Endodermal cell (in vitro differentiated cells): ENCODE measurements at places on chromosomes 11 and 22.
A peak's percentile ranks its signal among the peaks of the same experiment; 100 is the strongest.

DNA sequence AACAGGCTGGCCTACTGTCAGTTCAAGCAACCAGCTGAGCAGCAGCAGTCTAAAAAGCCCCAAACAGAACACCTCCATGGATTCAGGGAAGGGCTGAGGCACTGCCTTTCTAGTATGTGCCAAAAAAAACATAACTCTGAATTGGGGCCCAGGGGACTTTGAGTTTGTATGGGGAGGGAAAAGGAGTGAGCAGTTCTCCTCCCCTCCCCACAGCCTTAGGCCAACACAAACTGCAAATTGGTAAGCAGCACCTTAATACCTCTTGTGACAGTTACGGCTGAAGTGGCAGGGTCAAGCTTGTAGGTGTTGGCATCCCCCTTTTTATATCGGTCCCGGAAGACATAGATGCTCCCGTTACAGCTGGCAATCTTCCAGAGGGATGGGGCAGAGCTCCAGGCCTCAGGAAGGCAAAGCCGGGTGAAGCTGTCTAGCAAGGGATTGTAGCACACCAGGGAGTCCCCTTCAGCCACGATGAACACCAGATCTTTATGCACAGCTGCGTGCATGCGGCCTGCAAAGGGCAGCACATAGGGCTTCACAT is 6.0 kb downstream of the KBTBD4 start:
- no peak for DNase-seq

GRCh38 chr11:8757047-8757446 is 74.5 kb downstream of the RPL27A start:
- DNase-seq = peak; percentile 29

- DNase-seq = no peak
Measured at GRCh38 chr11:117563556-117563955, 233.5 kb downstream of the DSCAML1 start.

DNA sequence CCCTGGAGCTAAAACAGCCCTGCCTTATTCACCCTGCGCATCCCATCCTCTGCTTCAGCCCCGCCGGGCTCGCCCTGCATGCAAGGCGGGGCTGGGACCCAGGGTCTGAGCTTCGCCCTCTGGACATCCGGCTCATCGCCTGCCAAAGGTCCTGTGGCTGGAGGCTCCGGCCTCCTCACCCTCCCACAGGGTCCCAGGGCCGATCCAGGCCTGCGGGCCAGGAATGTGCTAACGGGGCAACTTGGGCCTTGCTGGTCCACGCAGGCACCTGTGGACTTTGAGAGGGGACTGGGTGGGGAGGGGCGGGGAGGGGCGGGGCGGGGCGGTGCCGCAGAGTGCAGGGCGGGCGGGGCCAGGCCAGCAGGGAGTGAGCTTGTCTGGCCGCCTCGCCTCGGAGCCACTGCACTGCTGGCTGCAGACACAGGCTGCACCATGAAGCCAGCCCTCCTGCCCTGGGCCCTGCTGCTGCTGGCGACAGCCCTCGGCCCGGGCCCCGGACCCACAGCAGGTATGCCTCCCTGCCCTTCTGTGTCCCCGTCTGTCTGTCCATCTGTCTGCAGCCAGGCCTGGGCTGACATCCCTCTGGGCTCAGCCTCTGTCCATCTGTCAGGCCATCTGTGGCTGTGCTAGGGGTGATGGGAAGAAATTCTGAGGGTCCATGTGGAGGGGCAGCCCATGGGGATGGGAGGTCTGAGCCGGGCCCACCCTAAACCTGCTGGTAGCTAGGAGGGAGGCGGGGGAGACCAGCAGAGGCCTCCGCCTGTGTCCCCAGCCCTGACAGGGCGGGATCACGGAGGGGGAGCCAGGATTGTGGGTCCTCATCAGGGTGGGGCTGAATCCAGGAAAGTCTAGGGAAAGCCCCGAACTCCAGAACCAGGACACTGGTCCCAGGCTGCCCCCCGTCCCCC is at the start of gene SUSD2:
TSS of gene SUSD2 (plus strand) at position 400 of the 908 bp plus-strand sequence. CDS start at position 433, 33 bp downstream.
- peak; percentile 78 for DNase-seq

DNA sequence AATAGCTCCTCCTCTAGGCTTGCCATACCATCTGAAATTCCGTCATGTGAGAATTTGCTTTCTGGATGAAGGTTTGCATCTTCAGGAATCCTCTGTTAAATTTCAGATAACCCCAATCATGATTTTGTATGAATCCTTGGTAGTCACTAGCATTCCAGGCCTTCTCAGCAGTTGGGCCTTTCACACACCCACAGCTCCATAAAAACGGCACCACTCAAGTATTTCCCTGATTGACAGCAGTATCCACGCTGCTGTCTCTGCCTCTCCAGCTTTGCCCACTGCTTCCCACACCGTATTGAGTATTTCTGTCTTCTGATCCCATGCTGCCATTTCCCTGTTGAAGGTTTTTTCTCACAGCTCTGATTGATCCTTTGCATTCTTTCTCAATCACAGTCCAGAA is 208.7 kb upstream of the NCAM1 start:
- DNase-seq = no peak

GRCh38 chr11:124669193-124669592 is 4.3 kb downstream of the SIAE start:
- DNase-seq = peak; percentile 71

- no peak for DNase-seq
Measured at GRCh38 chr11:9020916-9021315, 17.1 kb upstream of the NRIP3 start.

DNA sequence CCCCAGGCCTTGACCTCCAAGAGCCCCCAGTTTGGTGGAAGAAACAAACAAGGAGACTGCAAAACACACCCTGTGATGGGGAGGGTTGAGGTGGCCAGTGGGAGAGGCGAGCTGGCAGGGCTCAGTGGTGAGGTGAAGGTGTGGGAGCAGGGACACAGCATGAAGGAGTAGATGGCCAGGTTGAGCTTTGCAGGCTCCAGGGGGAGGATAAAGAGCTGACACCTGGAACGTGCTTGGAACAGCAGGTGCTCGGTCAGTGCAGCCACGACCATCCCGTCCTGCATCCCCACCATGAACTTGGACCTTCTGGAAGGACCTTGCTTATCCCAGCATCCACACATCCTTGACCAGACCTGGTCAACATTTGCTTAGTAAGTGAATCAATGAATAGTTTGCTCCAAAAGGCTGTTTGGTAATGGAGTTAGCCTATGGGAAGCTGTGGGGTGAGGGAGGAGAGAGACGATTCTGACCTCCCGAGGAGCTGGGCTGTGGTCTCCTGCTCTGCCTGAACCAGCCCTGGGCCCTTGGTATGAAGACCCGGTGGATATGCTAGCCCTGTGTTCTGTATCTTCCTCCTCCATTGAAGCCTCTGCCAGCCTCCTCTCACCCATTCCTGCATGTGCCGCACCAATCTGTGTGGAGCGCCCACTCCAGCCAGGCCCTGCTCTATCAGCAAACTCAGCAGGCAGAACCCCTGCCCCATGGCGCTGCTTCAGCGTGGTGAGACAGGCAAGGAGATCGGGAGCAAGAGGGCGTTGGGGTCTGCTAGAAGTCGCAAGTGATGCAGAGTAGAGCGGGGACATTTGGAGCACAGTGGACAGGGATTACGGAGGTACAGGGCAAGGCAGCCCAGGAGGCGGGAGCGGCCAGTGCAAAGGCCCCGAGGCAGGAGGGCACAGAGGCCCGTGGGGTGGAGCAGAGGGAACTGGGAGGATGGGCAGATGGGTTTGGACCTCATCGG is 9.9 kb downstream of the LINC01488 start:
- no peak for DNase-seq

- no peak for DNase-seq
Measured at GRCh38 chr22:30266445-30267381, at the start of gene OSM. Gene OSM, minus strand, starts transcription at chr22:30266851. Its CDS starts 52 bp downstream, at chr22:30266799.

DNA sequence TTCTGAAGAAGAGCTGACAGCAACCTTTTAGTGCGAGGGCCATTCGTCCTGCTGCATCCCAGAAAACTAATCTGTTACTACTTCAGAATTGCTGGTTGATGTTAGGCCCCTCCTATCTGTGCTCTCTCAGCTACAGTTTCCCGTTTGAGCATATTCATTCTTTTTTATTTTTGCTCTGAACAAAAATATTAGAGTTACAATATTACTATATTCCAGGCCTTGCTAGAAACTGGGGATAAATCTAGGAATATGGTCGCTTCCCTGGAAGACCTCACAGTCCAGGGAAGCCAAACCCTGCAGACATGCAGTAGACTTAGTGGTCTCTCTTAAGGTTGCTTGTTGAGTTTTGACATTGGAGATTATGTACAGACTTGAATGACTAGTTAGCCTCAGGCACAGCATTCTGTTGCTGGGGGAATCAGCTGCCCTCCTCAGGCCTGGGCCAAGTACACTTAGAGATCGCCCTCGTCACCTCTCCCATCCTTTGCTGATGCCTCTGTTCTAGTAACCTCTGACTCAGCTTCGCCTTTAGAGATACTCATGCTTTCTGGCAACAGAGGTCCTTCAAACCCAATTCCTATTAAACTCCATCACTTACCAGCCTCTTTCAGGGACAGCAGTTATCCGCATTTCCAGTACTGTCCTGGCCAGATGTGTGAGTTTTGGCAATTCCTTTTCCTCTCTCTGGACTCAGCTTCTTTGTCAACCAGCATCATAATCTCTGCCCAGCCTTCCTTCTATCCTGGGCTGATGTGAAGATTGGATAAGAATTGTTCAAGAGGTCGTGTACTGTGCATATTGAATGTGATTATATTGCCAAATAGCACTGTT is 698 bp upstream of the ANAPC15 start:
- DNase-seq = no peak

- DNase-seq = no peak
Measured at GRCh38 chr22:29519996-29520395, 33.6 kb downstream of the THOC5 start.

DNA sequence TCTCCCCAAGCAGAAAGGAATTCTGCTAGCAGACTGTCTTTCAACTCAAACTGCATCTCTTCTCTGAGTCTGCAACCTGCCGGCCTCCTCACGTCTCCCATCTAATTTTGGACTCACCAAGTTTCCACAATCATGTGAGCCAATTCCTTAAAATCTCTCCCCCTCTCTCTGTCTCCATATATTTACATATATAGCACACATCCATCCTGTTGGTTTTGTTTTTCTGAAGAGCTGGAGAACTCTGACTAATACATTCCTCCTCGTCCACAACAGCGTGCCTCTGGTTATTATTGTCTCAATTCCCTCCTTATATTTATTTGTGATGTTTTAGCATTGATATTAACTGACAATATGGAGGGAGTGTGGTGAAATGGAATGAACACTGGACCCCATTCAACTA is 29.6 kb upstream of the FJX1 start:
- no peak for DNase-seq

DNA sequence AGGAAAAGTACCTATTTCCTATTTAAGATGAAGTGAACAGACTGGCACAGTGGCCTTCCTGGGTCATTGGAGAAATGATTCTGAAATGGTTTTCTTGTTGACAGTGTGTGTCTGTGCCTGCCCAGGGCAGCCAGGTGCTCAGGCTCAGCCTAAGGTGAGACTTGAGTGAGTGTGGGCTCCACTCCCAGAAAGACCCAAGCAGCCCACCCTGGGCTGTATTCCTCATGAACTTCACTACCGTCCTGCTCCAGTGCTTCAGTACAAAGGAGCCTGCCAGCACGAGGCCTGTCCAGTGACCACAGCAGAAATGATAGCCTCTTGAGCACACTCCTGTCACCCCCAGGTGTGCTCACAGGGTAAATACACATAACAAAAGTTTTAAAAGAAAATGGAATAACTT is 49.5 kb downstream of the GAB4 start:
- no peak for DNase-seq

DNA sequence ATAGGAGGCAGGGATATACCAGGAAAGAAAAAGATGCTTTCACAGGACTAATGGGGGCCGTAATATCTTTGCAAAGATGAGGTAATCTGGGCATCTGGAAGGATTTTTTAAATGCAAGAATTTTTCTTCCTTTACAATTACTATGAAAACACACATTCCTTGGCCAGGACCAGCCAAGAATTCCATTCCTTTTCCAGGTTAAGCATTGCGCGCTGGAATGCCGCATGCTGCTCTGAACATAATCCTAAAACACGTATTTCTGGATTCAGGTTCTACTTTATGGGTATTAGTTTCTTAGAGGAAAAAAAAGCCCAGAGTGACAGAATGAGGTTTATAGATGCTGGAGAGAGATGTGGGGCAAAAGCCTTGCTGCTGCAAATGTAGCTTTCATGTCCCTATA is 99.4 kb upstream of the SORL1-AS1 start:
- no peak for DNase-seq

- DNase-seq = no peak
Measured at GRCh38 chr11:119222308-119222707, 16.2 kb downstream of the CBL start.

DNA sequence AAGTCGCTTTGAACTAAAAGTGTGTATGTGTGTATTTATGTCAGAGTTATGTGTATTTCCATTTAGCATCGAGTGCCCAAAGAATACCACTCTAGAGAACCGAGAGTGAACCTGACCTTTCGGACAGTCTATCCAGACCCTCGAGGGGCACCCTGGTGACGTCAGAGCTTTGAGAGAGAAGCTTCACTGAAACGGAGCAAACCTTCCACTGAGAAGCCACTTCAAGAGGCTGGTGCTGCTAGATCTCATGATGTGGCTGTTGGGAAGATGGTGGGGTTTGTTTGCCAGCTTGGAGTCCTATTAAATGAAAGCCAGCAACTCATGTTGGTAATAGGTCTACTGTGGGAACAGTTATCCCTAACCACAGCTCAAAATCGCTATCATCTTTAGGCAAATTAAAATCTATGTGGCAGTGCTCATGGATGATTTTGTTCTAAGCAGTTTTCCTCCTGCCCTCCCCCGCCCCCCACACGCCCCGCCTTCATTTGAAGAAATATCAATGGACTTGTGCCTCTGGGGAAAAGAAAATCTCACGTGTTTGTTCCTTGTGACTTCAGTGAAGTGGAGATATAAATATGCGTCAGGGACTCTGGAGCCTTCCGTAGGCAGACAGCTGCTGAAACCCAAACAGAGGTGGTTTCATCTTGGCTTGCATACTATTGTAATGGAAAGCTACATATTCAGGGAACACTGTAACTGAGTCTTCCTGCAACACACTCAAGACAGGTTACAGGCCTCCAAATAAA is 22.4 kb upstream of the C11orf96 start:
- no peak for DNase-seq

GRCh38 chr11:110430267-110431050 is 711 bp downstream of the FDX1 start:
- DNase-seq = no peak

- DNase-seq = peak; percentile 32
Measured at GRCh38 chr22:19951346-19951745, 9.7 kb upstream of the TXNRD2 start.

GRCh38 chr11:110327508-110327907 is 31.1 kb upstream of the RDX start:
- no peak for DNase-seq

- DNase-seq = no peak
Measured at GRCh38 chr11:55658608-55659007, 3.4 kb upstream of the OR4C6 start.

DNA sequence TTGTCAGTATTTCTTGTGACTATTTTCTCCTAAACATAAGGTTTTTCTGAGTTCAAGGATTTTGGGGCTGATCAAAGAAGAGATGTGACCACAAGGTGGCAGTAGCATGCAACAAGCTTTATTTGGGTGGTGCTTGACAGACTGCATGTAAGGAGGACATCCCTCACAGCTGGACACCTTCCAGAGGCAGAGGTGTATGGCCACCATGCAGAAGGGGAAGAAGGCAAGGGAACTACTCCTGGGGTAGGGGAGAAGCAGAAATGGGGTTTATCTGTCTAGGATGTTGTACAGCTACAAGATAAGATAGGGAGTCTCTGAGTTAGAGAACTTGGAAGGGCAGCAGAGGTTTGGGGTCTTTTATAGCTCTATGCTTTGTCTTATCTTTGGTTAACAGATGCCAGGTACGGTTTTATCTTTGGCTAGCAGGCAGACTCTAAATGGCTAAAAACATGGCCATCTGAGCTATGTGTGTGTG is 5.1 kb upstream of the BIRC2 start:
- peak; percentile 93 for DNase-seq
